Glutamatergic neuron (in vitro differentiated cells): ENCODE measurements at places on chromosomes 5 and 9.

DNA sequence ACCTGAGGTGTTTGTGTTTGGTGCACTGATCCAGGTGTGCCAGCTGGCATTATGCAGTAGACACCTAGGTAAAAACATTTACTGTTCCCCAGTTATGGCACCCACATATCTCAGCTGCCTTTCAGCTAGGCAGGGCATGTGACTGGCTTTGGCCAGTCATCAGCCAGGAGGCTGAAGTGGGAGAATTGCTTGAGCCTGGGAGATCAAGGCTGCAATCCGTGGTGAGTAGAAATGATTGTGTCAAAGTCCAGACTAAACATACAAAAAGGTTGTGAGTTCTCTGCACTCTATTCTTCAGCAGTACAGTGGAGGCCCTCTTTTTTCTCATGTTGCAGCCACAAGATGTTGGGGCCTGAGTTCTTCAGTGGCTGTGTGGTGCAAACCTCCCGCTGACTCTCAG lies 3.2 kb upstream of the FBLL1 start:
- no peak for DNase-seq

DNA sequence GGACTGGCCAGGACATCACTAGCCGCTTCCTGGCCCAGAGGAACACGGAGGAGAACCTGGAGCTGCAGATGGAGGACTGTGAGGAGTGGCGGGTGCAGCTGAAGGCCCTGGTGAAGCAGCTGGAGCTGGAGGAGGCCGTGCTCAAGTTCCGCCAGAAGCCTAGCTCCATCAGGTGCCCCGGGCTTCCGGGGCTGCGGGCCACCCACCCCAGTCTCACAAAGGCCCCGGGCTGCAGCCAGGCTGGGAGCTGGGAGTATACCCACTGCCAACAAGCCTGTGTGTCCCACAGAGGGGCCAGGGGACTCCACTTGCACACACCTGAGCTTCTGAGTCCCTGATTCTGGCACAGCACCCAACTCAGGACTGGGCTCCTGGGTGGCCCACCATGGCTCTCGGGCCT lies 1.7 kb upstream of the RABL6 start:
- no peak for DNase-seq

DNA sequence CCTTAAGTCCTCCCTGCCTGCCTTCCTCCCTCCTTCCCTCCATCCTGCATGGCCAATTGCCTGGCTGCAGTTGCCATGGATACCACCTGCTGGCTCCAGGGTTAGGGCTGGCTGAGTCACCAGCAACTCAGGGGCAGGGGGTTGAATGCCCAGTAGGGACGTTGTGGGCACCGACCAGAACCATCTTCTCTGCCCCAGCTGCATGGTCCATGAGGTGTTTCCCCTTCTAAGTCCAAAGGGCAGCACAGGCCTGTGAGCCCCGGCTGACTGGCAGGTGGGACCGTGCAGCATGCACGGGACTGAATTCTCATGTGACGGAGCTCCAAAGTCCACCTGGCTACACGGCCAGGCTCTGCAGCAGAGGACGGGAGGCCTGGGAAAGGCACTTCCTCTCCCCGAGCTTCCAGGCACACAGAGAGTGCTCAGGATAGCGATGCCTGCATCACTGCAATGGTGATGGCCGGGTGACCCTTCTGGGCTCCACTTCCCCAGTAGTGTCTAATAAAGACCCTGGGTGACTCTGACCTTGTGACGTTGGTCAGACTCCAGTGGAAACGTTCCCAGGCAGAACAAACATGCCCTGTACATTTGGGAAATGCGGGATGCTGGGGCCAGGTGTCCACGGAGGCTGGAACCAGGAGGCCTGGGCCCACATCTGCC lies 5.7 kb downstream of the ASS1 start:
- DNase-seq: peak; percentile 14

GRCh38 chr9:72925126-72925789 lies 27.6 kb downstream of the ALDH1A1 start:
- DNase-seq: no peak

DNA sequence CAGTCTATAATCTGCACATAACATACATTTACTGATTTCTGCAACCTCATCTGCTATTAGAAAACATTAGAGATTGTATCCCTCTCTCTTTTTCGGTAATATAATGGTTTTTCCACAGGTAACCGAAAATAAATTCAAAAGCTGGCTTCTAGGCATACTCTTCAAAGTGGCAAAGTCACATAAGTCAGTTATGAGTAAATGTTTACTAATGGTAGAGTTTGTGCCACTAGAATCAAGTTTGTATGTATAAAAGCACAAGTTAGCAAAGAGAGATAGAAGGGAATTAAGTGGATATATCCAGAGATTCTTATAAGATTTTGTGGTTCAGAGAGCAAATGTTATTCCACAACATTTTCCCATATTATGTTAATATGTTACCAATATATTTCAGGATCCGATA lies 86.9 kb downstream of the MYO10 start:
- DNase-seq: no peak

DNA sequence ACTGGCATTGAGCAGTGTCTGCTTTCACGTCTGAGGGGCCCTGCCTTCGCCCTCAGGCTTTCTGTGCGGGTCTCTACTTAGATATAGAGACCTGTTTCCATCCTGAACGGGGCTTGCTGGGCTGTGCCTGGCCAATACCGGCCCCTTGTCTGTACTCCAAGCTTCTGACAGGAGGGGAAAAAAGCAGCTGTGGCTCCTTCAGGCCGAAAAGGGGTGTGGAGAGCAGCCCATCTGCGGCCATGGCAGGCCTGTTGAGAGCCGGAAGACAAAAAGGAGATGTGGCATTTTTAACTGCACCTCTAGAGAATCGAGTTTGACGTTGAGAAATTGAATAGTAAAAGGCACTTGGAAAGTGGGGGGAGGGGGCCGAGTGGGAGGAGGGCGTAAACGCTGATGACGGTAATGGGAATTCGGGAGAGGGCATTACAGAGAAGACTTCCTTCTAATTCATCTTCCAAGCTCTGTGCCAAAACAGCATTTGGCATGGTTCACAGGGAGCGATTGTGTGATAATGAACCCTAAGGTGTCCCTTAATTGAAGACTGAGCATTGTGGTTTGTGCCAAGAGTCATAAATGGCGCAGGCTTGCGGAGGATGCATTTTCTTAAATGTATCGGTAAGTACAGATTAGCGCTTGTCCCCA lies 25.1 kb upstream of the PRDM12 start:
- peak; percentile 56 for DNase-seq

DNA sequence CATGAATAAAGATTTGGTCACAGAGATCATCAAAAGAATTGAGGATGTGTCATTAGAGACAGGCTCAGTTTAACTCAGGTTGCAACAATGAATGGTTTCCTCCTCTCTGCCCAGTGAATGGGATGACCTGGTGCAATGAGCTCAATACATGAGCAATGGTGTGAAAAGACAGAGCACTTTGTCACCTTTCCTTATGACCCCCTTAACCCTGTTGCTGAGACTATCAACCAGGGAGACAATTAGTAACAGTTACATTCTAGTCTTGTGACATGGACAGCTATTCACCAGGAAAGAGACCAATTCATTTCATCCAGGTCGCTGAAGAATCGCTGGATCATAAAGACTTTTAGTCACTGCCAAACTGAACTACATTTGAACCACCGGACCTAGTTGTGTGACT lies 19.9 kb upstream of the CDH6 start:
- no peak for DNase-seq

- no peak for DNase-seq
These were observed 137.2 kb downstream of the C9orf50 start for GRCh38 chr9:129483415-129484351.

DNA sequence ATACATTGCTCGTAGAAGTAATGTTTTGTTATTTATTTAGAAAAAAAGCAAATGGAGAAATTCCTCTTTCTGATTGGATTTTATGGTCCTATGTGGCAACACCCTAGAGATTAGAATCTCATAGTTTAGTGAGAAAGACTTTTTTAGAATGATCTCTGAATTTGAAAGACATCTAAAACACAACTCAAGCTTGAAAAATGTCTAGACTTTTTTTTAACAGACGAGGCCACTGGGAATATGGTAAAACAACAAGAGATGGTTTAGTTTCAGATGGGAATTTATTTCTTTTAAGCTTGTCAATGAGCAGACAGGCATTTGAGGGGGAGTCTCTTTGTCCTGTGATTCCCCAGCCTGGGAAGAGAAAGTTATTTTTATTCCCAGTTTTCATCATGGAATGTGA lies 122.1 kb downstream of the NTRK2 start:
- DNase-seq: no peak

- DNase-seq: no peak
These were observed 40.0 kb upstream of the ABL1 start for GRCh38 chr9:130794923-130795495.

DNA sequence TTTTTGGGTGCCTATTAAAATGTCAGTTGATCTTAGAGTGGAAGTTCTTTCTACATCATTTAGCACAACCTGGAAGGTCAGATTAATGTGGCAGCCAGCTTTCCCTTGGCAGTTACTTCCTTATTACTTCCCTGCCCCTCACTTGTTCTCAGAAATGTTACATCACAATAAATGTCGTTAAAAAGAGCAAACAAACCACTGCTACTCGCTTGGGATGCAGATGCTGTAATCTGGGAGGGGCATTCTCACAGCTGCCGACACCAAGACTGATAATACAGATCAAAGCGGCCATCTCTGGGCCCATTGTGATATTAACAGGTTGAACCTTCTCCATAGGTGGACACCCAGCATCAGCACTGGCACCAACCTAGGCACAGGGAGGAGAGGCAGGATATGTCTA lies 29.3 kb downstream of the PLAC8L1 start:
- no peak for DNase-seq

GRCh38 chr9:107175816-107176435 lies 107.2 kb upstream of the RAD23B start:
- DNase-seq: peak; percentile 26

GRCh38 chr5:163759000-163759704 lies 253.7 kb downstream of the MAT2B start:
- no peak for DNase-seq

GRCh38 chr5:172188893-172189692 lies 1.1 kb upstream of the STK10 start:
- DNase-seq: peak; percentile 26

GRCh38 chr5:97657239-97657638 lies 474.2 kb upstream of the RIOK2 start:
- no peak for DNase-seq

DNA sequence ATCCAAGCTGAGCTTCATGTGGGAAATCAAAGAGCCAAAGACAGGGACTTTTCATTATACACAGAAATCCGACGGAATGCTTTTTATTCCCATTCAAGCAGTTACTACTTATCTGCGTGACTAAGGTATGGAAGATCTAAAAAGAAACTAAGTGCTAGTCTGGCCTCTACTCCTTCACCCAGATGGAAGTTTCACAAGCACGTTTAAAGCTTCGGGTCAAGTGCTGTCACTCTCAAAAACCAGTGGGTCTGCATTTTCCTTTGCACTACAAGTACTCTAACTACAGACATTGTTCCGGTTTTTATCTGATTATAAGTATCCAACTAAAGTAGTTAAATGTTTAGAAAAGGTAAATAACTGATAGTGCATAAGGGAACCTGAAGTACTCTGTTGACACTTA lies 13.7 kb upstream of the MTAP start:
- no peak for DNase-seq

DNA sequence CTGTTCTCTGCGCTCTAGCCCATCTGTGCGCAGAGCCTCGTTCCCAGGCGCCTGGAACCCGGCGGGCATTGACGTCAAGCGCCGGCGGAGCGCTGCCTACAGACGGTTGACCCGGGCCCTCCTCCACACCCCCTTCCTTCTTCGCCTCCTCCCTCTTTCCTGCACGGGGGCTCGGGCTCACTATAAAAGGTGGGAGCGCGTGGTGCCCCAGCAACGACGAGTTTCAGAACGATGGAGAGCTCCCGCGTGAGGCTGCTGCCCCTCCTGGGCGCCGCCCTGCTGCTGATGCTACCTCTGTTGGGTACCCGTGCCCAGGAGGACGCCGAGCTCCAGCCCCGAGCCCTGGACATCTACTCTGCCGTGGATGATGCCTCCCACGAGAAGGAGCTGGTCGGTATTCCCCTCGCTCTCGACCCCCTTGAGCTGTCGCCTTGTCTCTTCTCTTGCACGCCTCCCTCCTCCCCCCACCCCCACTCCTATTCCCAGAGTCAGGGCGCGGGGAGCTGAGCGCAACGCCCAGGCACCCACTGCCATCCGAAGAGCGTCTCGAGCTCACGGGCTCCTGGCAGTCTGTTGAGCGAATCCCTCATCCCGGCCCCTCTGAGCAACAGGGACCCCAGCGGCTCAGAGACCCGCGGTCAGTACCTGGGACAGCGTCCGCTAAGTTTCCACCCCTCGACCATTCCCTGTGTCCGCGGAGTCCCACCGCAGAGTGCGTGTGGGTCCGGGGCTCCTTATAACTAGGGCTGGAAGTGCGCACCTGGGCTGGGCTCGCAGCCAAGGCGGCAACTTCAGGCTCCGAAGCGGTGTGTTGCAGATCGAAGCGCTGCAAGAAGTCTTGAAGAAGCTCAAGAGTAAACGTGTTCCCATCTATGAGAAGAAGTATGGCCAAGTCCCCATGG lies at the start of gene CARTPT:
TSS of gene CARTPT (plus strand) at position 213 of the 902 bp plus-strand sequence. CDS start at position 232, 19 bp downstream.
- DNase-seq: peak; percentile 29

GRCh38 chr9:98222885-98223691 lies 30.7 kb upstream of the CORO2A start:
- no peak for DNase-seq

DNA sequence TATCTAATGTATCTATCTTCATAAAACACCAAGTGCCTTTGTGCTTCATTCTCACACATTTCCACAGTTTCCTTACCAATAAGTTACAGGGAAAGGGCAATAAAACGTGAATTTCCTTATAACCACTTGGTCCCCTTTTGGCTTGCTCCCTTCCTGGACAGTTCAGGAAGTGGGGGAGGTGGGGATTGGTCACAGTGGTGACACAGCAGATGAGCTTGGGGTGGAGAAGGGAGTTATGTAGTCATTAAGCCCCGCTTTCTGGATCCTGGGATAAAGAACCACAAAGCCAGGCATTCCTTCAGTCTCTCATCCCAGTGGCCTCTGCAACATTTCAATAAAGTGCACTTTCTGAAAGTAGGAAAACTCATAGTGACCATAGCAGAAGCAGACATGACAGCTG lies 47.1 kb upstream of the FYB1 start:
- no peak for DNase-seq

- DNase-seq: no peak
These were observed 50.0 kb upstream of the GLIS3 start for GRCh38 chr9:4349816-4350418.

GRCh38 chr5:129460672-129460935 lies 506 bp downstream of the ADAMTS19 start:
- DNase-seq: no peak

DNA sequence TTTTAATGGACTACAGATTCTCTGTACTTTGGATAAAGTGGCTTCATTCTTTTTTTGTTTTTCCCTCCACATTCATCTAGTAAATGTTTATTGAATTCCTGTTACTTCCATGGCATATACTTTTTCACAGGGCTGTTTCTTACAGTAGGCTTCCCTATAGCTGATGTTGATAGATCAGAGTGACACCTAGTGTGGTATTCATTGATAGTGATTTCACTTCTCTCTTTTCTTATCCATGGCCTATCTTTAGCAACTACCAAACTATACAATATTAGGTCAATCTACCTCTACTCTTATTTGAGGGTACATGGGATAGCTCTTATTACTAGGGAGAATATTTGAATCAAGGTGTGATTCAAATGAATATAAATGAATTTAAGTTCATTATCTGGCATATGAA lies 35.8 kb downstream of the FSD1L start:
- DNase-seq: no peak
